ENCODE measurements at places on chromosomes 1 and 21.
A peak's percentile ranks its signal among the peaks of the same experiment; 100 is the strongest.

- DNase-seq, result peak; percentile 24
These were observed 16.8 kb upstream of the STMN1 start for GRCh38 chr1:25922971-25923552.

- DNase-seq, result no peak
These were observed 13.1 kb downstream of the ICMT start for GRCh38 chr1:6222636-6223035.

GRCh38 chr1:197463142-197463541 lies 195.1 kb downstream of the CRB1 start:
- no peak for DNase-seq

- no peak for DNase-seq
These were observed 8.6 kb upstream of the SPSB1 start for GRCh38 chr1:9284061-9284460.

GRCh38 chr1:224175617-224176016 lies 7.4 kb upstream of the DEGS1 start:
- DNase-seq, result peak; percentile 18

DNA sequence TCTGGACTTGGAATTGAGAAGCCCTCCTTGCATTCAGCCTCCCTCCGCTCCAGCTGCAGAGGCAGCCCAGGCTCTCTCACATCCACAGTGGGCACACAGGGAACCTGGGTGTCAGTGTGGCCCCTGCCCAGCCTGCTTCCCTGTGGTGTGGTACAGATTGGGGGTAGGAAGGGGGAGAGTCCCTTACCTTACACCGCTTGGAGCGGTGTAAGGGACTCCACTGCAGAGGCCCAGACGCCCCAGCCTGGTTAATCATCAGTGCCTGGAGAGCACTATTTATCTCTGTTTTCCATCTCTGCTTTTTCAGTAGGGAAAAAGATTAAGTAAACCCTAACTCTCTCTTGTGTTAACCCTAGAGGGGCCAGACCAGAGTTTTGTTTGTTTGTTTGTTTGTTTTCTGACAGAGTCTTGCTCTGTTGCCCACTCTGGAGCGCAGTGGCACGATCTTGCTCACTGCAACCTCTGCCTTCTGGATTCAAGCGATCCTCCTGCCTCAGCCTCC lies 803 bp upstream of the RHBG start:
- DNase-seq, result no peak

- DNase-seq, result peak; percentile 69
These were observed 1.7 kb upstream of the JUN start for GRCh38 chr1:58785442-58786058.

DNA sequence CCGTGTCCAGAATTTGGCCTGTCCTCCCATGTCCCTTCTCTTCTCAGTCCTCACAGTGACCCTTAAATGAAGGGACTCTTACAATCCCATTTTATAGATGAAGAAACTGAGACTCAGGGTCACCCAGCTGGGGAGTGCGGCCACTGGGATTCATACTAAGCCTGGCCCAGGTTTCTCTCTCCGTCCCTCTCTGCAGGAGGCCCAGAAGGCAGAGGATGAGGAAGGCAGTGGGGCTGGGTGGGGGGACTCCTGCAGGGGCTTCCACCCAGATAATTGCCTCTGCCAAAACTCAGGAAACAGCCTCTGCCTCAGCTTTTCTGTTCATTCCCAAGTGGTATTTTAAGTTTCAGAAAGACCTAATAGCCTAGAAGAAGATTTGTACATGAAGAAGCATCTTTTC lies 299.8 kb downstream of the MATN1 start:
- no peak for DNase-seq

DNA sequence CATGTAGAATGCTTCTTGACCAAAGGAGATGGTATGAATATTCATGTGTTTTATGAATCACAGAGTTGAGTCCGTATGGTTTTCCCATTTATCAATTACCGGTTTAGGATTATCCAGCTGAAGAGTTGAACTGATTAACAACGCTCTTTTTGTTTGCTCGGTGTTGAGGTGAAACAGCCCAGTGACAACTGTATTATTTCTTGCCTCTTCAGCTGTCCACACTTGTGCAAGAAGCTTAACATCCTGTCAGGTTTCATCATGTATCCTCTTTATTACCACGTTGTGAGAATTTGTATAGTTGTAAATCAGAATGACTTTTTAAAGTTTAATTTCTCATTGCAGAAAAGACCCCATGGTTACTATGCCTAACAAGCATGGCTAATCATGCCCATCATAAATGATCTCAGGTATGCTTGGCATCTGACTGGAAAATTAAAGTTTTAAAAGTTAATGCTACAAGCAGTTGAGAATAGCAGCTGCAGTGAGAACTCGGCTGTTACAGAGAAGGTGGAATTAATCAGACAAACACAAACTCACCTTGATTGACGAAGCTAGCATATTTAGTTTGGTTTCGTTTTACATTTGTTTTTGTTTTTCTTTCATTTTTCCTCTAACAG lies 563.2 kb upstream of the ADGRL2 start:
- no peak for DNase-seq
